ENCODE measurements at places on chromosomes 2 and 18.

DNA sequence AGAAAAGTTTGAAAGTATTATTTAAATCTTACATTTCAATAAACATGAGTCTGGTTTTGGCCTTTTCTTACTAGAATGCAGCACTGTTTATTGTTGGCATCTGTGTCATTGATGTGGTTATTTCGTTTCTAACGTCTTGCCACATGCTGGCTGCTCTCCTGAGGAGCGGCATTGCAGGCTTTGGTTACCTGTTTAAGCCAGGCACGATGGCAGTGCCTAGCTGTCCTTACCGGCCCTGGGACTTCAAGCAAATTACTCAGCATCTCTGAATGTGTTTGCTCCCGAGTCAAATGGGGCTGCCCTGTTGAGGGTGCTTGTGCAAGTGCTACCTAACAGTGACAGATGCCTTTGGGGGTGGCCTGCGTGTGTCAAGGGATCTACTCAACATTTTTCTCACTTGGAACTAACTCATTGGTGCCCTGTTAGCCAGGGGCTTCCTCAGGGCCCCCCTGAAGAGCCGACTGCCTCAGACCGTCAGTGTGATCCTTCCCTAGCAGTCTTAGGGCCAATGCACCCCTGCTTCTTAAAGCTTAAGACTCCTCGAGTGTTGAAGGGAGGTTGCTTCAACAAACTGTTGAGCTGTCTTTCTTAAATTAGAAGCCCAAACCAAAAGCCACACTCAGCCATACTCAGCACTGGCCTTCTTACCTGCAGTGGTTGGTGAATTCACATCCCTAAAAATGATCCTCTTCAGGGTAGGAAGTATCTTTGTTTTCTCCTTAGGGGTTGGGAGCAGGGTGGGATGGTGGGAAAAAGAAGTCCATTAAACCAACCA is 151.5 kb downstream of the NCK2 start:
- DNase-seq, result no peak

GRCh38 chr18:76443519-76444445 is 51.3 kb downstream of the ZNF516 start:
- no peak for DNase-seq

- no peak for DNase-seq
These were observed 27.7 kb upstream of the FRZB start for GRCh38 chr2:182894174-182894573.

DNA sequence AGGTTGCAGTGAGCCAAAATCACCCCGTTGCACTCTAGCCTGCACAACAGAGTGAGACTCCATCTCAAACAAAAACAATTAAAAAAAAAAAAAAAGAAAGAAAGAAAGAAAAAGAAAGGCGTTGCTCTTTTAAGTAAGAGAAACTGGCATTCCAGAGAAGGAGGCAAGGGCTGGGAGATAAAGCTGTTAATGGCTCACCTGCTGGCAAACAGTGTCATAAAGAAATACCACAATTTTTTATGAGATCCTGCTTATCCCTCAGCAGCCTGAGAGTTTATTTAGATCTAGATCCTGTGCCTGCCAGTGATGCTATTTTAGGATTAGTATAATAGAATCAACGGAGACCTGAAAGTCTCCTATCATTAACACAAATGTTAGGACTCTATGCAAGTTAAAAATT is 16.3 kb downstream of the SLC19A3 start:
- DNase-seq, result no peak

DNA sequence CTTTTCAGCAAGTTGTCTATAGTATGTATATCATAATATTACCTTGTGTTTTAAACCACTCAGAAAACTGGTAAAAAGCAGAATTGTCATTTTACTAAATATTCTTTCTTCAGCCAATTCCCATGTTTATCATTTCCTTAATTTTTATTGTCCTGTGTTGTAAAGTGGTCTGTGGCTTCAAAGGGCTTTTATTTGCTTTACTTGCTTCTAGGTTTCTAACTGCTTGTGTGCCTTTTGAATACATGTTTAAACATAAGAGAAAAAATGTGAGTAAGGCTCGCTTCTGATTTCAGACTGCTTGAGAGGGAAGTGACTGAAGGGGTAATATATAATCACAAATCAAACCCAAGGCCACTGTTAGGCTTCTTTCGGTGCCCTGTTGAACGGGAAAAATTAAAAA is 407.5 kb upstream of the NRP2 start:
- DNase-seq, result no peak

DNA sequence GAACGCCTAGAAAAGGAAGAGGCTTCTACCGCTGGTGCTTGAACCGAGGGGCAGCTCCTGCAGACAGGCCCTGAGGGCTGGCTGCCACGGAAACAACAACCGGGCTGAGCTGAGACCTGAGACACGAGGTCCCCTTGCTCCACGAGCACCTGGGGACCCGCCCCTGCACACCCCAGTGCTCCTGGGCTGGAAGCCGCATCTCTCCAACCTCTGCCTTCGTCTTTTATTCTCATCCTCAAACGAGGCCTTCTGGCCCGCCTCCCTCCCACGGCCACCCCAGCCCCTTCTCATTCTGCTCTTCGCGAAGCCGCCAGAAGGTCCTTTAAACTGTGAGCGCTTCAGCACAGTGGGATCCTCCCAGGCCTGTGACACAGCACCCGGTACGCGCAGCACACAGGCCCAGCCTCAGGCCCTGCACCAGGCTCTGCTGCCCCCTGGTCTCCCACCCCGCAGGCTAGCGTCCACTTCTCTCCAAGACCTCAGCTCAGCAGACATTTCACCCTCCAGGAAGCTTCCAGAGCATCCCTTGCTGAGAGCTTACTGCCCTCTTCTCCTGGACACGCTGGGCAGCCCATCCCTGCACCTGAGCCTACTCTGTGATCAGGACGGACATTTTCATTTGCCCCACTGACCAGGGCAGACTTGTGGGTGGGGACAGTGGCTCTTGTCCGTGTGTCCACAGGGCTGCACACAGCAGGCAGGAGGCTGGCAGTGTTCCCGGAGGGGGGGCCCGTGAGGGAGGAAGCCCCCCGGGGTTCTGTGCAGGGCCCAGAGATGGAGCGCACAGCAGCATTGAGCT is 149.7 kb downstream of the PXDN start:
- no peak for DNase-seq

DNA sequence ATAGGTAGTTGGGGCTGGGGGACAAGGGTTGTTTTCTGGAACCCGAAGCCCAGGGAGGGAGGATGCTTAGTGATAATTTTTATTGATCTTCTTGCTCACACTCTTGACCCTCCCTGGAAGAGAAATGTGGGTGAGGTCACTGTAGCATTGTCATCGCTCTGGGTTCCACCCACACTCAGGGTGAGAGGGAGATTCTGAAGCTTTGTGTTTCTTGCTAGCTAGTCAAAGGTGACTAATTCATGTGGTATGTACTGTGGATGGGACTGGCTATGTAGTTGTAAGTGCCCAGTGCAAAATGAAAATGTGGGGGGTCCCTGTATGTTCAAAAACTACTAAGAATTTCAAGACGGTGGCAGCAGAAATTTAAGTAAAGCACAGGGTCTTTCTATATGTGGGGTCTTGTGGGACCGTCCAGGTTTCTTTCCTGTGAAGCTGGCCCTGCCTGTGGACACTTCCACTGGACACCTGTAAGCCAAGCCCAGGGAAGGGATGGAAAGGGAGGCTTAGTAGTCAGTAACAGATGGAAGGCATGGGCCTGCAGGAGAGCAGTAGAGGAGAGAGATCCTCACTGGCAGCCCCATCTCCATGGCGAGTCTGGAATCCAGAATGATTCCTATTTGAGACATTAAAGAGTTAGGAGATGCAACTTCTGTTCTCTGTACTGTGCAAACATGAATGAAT is 35.0 kb downstream of the TSN start:
- no peak for DNase-seq

DNA sequence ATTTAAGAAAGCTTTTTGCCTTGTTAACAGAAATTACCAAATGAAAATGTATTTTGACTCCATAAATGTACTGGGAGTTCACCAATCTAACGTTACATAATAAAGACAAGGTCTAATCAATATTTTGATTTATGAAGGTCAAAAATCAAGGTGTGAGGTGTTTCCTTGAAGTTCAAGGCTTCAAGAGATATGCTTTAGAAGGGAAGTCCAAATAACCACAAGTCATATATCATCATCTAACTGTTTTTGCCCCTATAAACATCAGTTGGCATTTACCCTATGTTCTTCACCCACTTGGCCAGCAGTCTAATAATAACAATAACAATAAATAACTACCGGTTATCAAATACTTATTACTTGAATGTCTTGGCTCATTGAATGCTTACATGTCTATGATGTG is 196.1 kb upstream of the ID2 start:
- no peak for DNase-seq

- no peak for DNase-seq
These were observed 99.5 kb downstream of the DTNA start for GRCh38 chr18:34809451-34810072.

DNA sequence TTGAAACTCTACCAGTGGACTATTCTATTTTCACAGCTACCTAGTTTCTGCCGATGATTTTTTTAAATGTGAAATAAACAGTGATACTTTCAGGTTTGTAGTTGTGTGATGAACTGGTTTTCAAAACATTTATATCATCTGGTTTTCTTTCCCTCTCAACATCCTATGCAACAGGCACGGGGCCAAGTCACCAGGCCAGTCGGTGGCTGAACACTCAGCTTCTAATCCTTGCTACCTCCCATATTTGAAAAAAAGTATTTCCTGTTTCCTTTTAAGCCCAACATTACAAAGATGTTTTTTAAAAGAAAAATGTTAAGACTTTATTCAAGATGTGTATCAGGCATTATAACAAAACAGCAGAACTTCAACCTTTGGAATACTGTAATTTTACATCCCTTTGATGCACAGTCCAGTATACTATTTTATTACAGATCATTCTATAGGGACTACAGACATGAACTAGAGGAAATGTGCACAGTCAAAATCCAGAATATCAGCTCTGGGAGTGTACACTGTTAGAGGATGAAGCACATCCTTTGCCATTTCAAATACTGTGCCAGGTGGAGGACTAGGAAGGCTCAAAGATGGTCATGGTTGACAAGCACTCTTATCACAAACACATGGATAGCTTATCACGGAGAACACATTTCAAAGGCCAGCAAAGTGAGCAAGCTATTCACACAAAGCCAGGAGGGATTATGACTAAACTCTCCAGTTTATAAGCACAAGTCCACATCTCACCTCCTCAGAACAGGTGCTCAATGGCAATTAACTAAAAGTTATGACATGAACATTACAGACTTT is 14.6 kb downstream of the MRPL35 start:
- DNase-seq, result no peak

- DNase-seq, result no peak
These were observed 258.0 kb downstream of the MYCN start for GRCh38 chr2:16198166-16198912.

DNA sequence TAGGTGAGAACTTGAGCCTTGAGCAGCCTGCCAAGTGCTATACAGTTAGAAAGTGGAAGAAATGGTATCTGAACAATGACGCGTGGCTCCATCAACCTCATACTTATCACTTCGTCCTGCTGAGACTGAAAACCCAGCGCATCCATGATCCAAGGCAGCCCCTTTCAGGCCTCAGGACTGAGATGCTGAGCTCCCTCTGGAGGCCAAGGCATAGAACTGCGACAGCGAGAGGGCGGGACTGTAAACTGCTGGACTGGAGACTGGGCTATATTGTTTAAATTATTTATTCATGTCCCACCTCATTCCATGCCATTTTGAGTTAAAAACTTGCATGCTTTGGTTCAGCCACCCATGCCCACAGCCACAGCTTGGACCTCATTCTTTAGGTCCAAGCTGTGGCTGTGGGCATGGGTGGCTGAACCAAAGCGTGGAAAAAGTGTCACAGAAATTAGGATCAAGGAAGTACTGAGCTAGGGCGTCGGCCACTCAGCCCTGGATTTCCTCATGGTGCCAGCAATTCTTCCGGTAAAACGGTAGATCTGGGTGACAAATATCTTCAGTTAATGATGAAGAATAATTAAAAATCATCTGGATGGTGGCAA is 195.5 kb downstream of the L3MBTL4 start:
- DNase-seq, result no peak

GRCh38 chr2:116952254-116952653 is 862.2 kb upstream of the DDX18 start:
- no peak for DNase-seq

DNA sequence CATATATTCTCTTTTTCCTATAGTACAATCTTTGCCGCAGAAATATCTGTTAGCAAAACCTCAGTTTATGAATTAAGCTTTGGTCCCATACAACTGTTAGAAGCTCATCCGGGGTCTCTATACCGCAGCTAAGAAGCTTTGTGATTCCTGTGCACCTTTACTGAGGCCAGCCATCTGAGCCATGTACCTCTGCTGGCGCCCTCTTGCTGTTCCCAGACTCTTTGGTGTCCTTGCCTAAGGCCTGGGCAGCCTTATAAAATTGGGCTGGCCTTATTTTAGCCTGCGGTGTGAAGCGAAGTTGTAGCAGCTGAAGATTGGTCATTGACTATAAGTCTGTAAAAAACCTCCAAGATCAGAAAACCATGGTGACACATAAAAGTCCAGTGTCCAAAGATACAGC is 1135.1 kb upstream of the CHAC2 start:
- DNase-seq, result no peak

GRCh38 chr2:217451666-217452065 is 551.1 kb downstream of the TNS1 start:
- no peak for DNase-seq

- no peak for DNase-seq
These were observed 311.8 kb upstream of the MMADHC start for GRCh38 chr2:149899390-149899789.

DNA sequence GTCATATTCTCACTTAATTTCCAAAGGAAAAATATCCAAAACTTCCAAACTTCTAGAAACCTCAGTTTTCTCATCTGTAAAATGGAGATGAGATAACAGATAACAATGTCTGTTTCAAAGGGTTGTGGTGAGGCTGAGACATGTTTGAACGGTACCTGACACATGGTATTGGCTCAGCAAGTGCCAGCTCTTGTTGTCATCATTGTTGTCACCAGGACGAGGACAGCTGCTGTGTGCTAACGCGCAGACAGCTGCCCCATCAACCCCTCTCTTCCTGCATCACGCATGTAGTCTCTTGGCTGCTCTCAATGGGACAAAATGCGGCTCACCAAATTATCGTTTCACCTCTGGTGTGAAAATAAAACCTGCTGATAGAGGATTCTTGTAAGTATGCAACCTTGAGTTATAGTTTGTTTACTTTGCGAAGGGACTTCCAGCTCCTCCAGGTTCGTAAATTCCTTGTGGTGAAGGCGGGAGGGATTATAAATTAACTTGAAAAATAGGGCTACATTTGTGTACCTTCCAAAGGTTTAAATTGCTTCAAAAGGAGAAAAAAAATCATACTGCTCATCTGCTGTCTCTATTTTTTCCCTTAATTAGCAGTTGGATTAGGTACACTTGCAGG is 605.4 kb downstream of the BCL11A start:
- no peak for DNase-seq

- DNase-seq, result no peak
These were observed 111.2 kb downstream of the PRPF40A start for GRCh38 chr2:152606081-152606480.

DNA sequence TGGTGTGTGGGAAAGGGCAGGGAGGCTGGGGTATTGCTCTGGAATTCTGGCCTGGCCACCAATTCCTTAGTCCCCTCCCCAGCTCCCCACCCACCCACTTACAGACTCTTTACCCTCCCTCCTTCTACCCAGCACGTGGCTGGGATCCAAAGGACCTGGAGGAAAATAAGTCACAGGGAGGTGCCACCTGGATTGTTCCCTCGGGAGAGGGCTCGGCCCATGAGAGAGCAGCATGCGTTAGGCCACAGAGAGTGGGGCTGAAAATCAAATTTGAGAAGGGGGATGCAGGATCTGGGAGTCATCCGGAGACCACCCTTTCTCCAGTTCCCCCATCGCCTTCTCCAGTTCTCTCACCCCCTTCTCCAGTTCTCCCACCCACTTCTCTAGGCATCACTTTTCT is 3.0 kb downstream of the ASPRV1 start:
- DNase-seq, result no peak

- no peak for DNase-seq
These were observed 112.2 kb upstream of the PXDN start for GRCh38 chr2:1856475-1856874.

GRCh38 chr2:226256709-226257376 is 542.8 kb downstream of the IRS1 start:
- DNase-seq, result no peak
